Amniotic stem cell (primary cell): ENCODE measurements at places on chromosomes 3 and 15.

GRCh38 chr3:89440386-89440785, 333.0 kb downstream of the EPHA3 start:
- no peak for DNase-seq

DNA sequence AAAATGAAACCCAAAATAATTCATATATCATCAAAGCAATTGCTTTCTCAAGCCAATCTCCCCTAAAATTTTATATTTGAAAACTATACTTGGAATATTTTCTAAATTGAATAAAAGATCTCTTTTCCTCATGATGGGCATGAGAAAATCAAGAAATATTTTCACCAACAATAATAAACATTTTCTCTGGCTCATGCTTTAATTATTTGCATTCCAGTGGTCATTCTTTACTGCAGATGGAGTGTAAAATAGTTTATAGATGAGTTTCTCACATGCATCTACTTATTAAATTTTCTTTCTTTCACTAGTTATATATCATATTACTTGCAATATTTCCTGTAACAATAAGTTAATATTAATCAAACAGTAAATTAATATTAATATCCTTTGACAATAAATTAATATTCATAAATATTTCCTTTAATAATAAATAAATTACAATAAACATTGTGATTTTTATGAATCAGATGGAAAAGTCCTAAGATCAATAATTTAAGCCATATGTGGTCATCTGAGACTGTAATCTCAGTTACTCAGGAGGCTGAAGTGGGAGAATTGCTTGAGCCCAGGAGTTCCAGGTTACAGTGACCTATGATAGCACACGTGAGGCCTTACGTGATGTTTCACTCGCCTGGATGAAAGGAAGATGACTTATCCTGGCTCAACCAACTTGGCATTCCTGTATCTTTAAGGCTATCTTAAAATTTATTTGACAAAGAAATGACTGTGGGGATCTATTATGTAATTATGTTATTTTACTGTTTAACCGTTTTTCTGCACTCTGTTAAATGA, 958.8 kb downstream of the ZPLD1 start:
- DNase-seq = no peak

DNA sequence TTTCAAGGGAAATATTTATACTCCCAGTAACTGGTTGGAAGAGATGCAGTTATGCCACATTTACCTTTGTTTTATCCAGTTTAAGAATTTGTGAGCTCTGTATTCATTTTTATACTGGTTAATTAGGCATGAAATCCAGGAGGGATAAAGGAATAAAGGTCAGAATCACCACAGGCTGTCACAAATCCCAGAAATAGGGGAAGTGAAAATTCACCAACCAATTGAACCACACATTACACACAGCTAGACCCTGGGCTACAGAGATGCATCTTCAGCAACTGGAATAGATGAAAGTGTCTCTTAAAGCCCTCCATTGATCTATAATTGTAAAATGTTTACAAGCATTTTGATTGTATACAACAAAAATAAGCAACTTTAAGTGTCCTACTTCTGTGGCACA, 18.5 kb downstream of the SERPINI1 start:
- no peak for DNase-seq

DNA sequence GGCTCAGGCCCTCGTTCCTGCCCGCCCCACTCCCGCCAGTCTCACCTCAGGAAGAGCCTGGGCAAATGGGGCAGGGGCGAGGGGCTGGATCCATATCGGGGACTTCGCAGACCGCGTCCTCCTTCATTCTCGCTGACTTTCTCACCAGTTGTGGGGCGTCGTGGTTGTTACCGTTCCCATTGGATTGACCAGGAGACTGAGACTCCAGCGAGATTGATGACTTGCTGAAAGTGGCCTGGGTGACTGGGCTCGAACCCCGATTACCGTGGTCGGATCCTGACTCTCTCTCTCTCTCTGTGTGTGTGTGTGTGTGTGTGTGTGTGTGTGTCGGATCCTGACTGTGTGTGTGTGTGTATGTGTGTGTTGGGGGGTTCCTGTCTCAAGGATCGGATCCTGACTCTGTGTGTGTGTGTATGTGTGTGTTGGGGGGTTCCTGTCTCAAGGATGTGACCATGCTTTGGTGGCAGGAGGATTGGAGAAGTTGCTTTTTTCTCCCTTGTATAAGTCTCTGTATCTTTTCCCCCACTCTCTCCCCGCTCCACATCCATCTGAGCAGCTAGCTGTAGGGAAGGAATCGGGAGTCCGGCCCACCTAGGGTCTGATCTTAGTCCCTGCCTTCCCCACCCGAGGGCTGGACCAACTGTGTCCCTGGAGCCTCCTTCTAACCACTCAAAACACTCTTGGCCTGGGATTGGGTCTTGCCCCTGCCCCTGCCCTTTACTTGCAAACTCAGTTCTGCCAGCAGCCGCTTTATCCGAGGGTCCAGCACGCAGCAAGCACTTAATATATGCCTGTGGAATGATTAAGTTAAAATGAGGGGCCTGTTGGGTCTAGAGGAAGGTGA, 603 bp downstream of the PLEKHO2 start:
- no peak for DNase-seq

DNA sequence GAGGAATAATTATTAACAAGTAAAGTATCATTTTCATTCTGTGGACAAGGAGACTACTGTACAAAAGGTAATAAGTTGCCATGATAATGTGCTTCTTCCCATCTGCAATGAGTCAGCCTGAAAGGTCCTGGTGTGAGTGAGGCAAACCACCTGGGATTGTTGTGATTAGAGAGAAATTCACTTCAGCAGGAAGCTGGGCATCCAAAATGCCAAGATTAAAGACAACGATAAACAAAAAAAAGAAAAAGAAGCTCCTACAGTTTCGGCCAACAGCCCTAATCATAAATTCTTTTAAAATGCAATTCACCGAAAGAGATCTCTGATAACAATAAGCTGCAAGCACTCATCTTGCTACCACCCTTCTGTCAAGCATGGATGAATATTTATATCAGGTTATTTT, 507.8 kb downstream of the TUSC7 start:
- DNase-seq = no peak

DNA sequence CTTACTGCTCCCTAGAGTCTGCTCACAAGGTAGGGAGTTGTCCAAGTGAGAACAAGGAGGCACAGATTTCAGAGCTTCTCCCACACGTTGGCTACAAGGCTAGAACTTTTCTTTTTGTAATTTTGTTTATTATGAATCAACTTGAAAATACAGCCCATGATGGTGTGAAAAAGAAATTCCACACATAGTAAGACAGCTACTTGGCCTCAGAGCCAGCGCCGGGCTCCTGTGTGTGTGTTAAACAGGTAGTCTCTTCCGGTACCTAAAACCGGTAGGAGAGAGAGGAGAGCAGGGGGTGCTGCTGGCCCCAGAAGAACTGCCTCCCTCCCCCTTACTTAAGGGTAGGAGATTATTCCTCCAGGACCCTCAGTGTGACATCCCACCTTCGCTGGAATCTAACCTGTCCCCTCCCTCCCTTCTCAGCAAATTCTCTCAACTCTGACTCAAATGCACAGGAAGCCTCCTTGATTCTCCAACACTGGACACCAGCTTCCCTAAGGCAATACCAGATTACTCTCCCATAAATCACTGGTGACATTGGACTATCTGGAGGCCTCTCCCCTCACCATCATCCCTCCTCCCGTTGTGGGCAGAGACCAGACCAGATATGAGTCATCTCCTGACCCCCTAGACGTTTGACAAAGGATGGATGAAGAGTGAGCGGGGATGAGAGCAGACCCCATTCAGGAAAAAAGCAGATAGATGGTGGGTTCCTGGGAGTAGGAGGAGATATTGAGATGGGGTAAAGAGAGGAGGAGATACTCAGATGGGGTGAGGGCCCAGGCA, 4.5 kb upstream of the IP6K1 start:
- DNase-seq = no peak

GRCh38 chr3:183202004-183202722, 39.6 kb upstream of the LAMP3 start:
- no peak for DNase-seq

DNA sequence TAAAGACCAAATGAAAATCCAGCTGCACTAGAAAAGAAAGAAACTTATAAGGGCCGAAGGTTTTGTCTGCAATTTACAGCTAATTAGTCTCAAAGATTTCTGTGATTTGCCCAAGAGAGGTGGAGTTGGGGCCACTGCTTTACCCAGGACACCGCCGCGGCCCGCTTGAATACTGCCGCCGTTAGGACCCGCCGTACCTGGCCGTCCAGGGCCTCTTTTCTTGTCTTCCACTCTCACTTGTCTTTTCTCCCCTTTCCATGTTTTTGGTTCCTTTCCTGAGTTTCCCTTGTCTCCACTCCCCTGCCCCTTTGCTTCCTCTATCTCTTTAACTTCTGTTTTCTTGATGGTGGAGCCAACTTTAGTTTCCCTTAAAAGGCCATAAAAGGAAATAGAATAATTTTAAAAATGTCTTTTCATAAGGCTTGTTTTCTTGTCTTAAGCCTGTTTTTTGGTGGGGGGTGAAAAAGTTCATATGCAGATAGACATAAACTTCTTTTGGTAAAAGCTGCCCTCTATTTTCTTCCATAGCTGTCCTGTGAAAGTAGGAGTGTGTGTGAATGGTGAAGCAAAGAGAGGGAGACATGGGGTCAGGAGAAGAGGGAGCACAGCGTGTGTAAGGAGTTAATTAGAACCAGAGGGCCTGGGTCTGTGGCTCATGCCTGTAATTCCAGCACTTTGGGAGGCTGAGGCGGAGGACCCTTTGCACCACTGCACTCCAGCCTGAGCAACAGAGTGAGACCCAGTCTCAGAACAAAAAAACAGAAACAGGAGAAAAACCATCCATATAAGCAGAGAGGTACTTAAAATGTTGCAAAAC, 16.0 kb upstream of the CCNL1 start:
- no peak for DNase-seq

DNA sequence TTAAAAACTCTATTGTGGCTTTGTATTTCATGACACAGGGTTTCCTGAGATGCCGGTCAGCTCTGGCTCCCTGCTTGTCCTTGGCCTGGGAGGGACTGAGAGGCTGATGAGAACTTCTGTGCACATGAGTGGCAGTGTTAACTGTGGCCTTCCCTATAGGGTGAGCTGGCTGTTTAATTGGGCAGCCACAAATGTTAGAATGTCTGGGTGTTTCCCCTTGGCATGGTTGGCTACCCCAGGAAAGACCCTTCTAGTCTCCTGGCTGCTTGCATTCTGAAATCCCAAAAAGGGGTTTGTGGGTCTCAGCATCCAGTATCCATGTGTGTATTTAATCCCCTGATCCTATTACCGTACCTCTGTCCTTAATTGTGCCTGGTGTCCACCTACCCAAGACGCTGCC, 3.0 kb upstream of the KLF13 start:
- DNase-seq = no peak

- DNase-seq = no peak
Measured at GRCh38 chr3:17755836-17756235, 13.4 kb upstream of the TBC1D5 start.

GRCh38 chr15:36432161-36432560, 147.3 kb upstream of the CDIN1 start:
- no peak for DNase-seq

GRCh38 chr15:44808557-44808956, 72.2 kb downstream of the TRIM69 start:
- no peak for DNase-seq

GRCh38 chr3:71563827-71564226, 19.7 kb downstream of the FOXP1 start:
- no peak for DNase-seq

DNA sequence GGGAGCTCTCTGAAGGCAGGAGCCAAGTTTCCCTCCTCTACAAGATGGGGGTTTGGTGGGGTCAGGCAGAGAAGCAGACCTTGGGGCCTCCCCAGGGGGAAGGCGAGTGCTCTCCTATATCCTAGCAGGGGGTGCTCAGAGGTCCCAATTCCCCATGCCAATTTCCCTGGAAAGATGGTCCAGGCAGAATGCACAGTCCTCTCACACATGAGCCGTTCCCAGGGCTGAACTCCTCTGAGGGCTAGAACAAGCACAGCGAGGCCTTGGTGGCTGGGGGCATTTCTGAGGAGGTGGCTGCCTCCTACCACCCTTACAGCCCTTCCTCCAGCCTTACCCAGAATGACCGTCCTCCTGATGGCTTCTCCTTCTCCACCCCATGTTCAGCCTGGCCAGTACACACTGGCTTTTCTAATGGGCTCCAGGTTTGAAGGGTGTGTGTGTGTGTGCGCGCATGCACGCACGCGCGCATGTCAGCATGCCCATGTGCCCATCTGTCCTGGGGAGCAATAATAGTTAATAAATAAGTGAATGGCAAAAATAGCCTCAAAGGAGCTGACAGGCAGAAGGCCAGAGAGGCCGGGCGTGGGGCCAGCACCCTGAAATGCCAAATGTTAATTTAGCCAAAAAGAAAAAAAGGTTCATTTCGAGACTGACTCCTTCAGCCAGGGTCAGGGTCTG, 24.4 kb downstream of the ADCY5 start:
- DNase-seq = no peak

- no peak for DNase-seq
Measured at GRCh38 chr15:46708226-46708625, 1009.1 kb upstream of the SEMA6D start.

DNA sequence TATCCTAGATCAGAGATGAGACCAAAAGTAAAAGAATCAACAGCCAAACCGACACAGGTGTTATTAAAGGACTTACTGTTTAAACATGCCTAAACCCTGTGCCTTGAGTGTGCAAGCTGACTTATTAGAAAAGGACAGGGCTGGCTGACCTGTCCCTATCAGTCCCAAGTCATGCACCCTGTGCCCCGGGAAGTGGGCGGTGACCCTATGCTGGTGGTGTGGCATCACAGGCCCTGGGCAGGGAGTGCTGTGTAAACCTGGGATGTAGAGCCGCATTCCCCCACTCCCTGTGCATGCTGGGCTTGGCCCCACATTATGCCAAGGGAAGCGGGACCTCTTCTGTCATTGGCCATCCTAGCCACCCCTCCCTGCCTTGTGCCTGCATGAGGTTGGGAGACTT, 10.6 kb downstream of the DNAJA4 start:
- DNase-seq = no peak

DNA sequence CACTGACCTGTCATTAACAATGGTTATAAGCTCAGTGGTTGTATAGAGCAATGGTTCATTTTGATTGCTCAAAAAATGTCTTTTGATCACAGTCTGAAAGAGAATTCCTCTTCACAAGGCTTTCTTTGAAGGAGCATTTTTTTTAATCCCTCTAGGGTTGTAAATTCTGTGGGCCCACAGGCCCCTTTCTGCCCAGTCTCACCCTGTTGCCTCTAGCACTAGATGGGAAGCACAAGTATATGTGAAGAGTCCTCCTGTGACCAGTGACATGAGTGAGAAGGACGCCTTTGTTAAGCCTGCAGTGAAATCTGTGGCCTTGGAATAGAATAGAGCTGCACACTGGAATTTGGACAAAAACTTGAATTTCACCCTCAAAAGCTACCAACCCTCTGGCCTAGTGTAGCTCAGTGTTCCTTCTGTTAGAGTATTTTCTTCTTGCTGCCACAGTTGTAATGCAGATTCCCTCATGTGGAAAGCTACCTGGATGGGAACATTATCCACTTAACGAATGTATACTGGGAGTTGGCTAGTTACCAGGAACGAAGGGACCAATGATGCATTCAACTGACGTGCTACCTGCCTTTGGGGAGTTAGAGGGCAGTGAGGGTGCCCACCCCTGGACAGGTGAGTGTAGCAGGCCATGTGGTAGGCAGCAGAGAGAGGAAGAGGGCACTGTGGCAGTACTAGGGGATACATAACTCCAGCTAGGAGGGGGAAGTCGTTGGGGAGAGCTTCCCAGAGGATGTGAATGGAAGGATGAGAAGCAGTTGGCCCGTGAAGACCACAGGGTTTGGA, 28.3 kb upstream of the RYR3 start:
- no peak for DNase-seq
